ENCODE measurements at places on chromosomes 12 and 14. TPM values are rescaled to one million over a fixed set of nuclear protein-coding genes. Genes with fewer than 3 reads are reported as not detected.

DNA sequence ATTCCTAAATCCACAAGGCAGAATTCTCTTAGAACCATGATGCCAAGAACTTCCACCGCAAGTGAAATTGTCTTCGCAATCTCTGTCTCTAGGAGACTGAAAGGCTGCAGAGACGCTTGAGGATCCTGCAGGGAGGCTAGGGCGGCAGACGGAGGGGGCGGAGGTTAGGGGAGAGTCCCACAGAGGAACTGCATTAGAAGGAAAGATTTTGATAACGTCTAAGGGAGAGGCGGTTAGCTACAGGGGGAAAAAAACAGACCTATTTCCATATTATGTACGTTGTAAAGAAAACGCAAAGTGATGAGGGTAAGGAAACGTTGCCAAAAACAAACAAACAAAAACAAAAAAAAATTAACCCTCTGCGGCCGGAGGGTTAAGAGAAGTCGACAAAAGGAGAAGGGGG is 595 bp downstream of the KLHL28 start:
- no peak for DNase-seq

GRCh38 chr14:103259801-103260628 is 74.0 kb upstream of the EIF5 start:
- DNase-seq, result peak; percentile 50

- DNase-seq, result no peak
Measured at GRCh38 chr12:76026643-76027063, 4.9 kb downstream of the PHLDA1 start.

DNA sequence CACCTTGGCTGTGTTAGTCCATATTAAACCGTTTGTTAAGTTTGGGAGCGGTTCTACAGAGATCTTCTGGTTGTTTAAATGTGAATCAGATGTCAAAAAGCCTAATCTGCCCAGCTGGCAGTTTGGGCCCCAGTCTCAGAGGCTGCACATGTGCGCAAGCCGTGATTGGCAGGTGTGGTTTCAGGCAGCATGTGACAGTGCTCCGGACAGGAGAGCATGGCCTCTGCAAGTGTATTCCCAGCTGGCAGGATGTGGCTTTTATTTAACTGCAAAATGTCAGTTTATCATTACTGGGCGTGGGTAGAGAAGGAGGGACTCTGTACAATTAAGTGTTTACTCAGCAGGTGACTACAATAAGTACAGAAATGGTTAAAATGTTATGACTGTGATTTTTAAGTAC is 77.5 kb downstream of the PELI2 start:
- no peak for DNase-seq

DNA sequence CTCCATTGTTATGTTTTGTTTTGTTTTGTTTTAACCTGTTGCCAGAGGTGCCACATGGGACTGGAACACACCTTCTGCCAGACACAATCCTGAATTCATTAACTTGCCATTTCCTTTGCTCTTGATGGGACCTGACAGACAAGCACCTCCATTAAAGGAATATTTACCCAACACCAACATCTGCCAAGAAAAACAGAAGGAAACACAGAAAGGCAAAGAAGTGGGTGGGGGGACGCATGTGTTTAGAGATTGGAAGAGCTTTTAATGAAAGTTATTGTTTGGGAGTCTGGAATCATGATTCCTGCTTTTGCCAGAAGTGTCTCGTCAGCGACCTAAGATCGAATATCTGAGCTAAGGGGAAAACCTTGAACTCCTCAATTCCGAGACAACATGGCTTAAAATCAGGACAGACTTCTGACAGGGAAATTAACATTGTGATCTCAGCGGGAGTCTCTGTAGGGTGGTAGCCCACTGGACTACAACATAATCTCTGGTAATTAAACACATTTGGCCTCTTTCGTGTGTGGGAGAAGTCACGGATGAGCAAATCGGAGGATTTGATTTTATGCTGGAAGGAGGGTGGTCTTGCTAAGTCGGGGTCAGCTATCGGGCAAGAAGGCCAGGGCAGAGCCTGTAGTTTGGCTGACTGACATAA is 210.4 kb upstream of the FAR2 start:
- DNase-seq, result no peak

DNA sequence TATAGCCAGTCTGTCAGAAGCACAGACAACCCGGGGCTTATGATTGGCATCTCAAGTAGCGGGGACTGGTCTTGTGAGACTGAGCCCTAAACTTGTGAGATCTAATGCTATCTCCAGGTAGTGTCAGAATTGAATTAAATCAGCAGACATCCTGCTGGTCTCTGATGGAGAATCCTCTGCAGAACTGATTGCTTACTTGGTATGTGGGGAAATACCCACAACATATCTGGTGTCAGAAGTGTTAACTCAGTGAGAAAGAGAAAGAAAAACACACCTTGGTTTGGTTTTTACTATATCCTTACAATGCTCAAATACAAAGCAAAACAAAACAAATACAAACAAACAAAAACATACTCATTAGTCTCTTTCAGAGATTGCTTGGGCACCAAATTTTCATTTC is 10.0 kb downstream of the SEL1L start:
- DNase-seq, result no peak

DNA sequence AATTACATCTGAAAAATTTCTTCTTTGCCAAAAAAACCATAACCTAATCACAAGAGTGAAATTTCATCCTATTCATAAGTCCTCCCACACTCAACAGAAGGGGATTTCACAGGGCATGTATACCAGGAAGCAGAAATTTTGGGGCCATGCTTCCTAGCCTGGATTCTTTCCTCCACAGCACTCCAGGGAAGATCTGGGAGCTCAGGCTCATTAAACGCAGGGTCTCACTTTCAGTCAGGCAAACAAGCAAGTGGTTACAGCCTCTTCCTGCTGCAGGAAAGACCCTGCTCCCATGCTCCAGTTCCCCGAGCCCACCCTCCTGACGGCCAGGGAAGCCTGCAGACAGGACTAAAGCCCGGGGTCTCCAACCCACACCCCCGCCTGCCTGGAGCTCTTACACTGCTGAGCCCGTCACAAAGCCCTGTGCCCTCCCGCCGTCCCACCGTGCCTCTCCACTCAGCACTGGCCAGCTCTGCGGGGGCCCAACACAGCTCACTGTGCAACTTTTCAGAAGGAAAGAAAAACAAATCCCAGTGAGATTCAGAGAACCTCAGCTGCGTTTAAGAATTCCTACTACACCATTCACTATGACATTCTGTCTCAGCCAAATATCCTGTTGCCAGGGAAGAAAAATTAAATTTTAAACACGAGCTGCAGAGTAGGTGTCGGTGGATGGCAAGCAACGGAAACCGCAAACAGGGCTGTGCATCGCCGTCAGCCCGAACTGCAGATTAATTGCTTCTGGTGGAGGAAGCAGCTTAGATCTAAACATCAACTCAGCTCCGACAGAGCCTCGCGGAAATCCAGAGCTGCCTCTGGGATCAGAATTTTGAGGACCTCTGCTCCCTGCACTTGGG is 106.7 kb upstream of the SFSWAP start:
- DNase-seq, result no peak

DNA sequence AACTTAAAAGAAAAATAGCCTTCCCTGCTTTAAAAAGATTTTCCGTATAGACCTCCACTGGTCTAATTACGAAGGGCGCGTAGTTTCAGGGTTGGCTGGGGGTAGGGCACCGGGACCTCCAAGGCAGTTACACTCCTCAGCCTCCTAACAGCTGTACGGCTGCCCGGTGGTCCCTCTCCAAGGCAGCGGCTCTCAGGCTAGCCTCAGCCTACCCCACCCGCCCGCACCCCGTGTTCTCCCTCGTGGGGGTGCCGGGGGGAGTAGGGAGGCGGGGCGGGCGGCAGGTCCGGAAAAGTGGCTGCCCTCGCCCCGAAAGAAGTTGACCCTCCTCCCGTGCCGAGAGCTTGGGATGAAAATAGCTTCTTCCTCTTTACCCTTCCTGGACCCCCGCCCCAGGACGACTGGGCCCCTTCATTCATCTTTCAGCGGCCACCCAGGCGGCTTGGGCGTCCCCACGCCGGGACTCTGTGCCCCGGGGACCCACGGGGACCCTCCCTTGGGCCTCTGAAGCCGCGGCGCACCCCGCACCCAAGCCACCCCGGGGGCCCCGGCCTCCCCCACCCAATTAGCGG is 991 bp upstream of the RCOR1 start:
- no peak for DNase-seq

DNA sequence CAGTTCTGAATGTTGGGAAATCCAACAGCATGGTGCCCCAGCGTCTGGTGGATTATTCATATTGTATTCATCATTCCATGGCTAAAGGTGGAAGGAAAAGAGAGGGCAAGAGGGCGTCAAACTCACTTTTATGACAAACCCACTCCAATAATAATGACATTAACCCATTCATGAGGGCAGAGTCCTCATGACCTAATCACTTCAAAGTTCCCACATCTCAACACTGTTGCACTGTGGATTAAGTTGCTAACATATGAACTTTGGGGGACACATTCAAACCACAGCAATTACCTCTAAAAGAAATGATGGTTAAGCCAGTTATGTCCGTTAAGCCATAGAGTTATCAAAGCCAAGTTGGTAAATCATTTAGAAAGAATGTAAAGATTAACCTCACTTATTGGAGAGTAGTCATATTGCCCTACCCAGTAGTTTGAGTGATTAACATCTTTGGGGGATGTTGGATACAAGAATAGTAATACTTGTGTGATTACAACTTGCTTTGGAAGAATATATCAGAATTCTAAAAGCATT is 212.4 kb upstream of the FLRT2 start:
- DNase-seq, result no peak

- DNase-seq, result no peak
Measured at GRCh38 chr12:42980441-42980840, 390.9 kb upstream of the PRICKLE1 start.

DNA sequence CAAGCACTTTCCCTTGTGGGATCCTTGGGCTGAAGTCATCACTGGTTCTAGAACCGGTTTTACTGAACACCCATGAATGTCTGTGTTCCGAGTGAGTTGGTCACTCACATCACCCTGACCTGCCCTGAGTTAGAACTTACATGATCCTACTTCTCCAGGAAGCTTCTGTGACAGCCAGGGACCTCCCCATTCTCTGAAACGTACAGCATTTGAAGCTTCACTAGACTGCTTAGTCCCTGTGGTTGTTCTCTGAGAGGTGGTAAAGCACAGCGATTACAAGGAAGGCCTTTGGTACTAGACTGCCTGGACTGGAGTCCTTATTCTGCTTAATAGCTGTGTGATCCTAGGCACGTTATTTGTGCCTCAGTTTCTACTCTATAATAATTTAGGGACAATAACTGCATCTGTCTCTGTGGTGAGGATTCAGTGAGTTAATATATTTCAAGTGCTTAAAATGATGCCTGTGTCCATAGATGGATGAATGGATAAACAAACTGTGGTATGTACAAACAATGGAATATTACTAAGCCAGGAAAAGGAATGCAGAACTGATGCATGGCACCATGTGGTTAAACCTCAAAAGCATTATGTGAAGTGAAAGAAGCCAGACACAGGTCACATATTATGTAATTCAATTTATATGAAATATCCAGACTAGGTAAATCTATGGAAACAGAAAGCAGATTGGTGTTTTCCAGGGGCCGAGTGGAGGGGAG is 54.7 kb upstream of the DDX11 start:
- DNase-seq, result no peak

- no peak for DNase-seq
Measured at GRCh38 chr12:119179335-119180021, 747 bp downstream of the HSPB8 start.

GRCh38 chr12:93279565-93280412 is 97.9 kb upstream of the NUDT4 start:
- no peak for DNase-seq

DNA sequence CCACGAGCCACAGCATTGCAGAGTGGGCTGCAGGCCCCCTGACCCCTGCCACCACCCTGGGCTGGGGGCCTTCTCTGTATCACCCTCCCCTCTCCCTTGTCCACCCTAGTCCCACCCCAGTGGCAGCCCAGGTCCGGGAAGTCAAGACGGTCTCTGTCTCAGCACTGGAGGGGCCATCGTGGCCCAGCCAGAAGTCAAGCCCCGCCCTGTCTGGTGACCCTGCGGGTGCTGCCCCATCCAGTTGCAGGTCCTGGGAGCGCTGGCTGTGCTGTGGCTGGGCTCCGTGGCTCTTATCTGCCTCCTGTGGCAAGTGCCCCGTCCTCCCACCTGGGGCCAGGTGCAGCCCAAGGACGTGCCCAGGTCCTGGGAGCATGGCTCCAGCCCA is 2.7 kb downstream of the PLD4 start:
- DNase-seq, result peak; percentile 43

DNA sequence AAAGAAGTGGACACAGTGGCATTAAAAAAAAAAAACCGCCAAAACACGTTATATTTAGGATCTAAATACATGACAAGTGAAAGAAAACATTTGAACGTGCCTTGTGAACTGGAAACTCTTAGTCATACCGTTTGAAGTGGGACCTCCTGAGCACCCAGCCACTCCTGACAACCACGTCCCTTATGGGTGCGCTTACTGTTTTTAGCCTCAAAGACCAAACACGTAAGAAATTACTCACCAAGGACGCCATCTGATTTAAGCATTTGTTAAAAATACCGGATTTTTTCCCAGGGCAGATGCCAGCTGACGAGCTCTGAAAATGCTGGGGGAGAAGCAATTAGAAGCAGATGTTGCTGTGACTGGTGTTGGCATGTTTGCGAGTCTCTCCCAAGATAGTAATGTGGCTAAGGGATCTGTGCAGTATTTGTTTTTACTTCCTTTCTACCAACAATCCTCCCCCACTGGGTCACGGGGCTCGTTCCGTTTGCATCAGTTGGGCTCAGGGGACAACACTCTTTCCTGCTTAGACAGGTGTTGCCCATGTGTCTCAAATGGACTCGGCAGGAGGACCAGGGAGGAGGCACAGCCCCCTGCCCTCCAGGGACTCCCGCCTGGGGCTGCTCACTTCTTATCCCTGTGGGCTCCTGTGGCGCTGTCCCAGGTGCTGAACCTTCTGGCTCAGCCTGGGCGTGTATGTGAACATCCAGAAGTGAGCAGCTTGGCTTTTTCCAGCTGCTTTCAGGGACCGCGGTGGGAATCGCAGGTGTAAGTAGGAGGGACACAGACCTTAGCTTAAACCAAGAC is 101.0 kb downstream of the BEGAIN start:
- DNase-seq, result no peak

GRCh38 chr12:88750867-88751543 is 170.7 kb upstream of the KITLG start:
- DNase-seq, result no peak

GRCh38 chr14:68937471-68938270 is 41.4 kb downstream of the ACTN1 start:
- peak; percentile 96 for DNase-seq

The FGF6 gene
- not detected for total RNA-seq

The SLC8A3 gene
- total RNA-seq, result 0.05 TPM

The SOAT2 gene
- total RNA-seq, result 0.25 TPM

The TMEM132C gene
- 0.10 TPM for total RNA-seq

The FRS2 gene
- 15.2 TPM for total RNA-seq

The PSEN1 gene
- total RNA-seq, result 22.8 TPM

The SERPINA12 gene
- 0.35 TPM for total RNA-seq

The CEP128 gene
- total RNA-seq, result 1.7 TPM

The PNN gene
- 28.2 TPM for total RNA-seq

The C12orf50 gene
- 0.05 TPM for total RNA-seq

The DPF3 gene
- 5.2 TPM for total RNA-seq

The SLCO1B3 gene
- total RNA-seq, result 73.3 TPM

The PPFIA2 gene
- not detected for total RNA-seq

The NRL gene
- 3.5 TPM for total RNA-seq

The GARIN6 gene
- total RNA-seq, result not detected

The GLIPR1L1 gene
- not detected for total RNA-seq

The SDR9C7 gene
- not detected for total RNA-seq

Measured in left lobe of liver (tissue), 2 donors.